DMS153 (cell line): ENCODE measurements at places on chromosomes 2 and 18.
A peak's percentile ranks its signal among the peaks of the same experiment; 100 is the strongest.

GRCh38 chr2:114089636-114090319, 199.9 kb downstream of the ACTR3 start:
- no peak for DNase-seq

DNA sequence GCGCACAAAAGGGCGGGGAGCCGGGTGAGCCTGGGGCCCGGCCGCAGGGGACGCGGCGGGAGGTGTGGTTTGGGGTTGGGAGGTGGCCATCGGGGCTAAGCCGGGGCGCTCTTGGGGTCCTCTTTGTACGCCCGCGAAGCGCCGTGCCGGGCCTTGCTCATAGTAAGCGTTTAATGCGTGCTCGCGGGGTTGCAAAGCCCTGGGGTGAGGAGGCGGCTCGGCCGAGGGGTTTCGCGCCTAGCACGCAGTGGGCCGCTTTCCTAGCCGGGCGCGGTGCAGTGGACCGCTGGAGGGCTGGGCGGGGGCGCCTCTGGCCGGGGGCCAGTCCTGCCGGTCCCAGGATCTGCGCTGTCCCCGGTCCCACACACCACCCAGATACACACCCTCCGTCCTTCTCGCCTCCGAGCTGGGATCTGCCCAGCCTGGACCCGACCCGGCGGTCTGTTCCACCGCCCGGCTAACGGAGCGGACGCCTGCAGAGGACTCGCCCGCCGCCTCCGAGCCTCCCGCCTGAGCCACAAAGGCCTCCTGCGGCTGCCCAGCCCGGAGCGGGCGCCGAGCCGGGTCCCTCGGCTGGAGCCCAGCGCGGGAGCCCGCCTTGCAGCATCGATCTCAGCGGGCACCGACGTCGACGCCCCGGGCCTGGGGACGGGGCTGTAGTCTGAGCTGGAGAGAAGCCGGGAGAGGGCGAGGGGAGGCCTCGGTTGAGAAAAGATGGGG, 564 bp downstream of the DPYSL5 start:
- peak; percentile 12 for DNase-seq

DNA sequence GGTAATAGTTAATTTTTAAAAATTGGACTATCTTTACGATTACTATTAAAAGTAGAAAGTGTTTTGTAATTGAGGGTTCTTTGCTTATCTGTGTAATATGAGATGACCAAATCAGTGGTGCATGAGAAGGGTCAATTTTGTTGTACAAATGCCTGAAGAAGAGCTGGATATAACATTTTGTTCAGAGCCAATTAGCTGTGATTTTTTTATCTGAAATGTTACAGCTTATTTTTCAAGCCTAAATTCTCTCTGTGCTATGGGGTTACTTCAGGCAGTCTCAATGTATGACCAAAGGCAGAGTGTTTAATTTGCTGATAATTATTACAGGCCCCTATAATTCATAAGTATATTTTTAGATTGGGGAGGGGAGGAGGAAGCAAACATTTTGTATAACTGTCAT, 41.8 kb downstream of the OTX1 start:
- DNase-seq, result no peak

GRCh38 chr2:15797231-15797938, 143.0 kb upstream of the MYCN start:
- no peak for DNase-seq

DNA sequence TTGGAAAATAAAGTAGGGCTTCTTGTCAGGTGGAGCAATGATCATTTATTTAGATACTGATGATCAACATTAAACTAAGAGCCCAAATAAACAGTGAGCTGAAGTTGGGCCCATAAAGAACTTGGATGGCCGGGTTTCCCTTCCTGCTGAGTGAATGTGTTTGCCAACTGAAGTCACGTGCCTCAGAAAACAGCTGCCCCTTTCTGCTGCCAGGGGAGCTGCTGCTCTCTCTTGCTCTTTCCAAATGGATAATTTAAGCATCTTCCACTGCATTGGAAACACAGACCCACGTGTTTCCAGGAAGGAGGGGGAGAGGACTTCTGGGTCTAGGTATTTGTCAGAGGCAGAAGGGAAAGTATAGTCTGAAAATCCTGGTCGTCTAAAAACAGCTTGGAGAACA, 22.9 kb upstream of the NCKAP5 start:
- peak; percentile 90 for DNase-seq

- DNase-seq, result no peak
These were observed 353.5 kb downstream of the SETBP1 start for GRCh38 chr18:45034179-45034578.

GRCh38 chr2:212683346-212684097, 144.9 kb upstream of the ERBB4 start:
- DNase-seq, result no peak

DNA sequence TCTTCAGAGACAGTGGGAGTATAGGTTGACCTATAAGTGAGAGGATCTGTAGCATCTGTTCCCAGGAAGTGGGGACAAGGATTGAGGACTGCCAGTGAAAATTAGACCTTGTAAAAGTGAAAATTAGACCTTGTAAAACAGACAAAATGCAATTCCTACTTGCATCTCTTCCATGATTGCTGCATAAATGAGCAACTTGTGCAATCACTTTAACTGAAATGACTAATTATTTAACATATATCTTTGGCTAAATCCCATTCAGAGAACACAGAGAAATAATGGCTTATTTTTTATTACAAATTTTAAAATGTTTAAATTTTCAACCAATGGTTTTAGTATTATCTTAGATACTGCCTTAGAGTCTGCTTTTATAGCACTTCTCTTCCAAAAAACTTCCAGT, 67.2 kb upstream of the NABP1 start:
- no peak for DNase-seq

DNA sequence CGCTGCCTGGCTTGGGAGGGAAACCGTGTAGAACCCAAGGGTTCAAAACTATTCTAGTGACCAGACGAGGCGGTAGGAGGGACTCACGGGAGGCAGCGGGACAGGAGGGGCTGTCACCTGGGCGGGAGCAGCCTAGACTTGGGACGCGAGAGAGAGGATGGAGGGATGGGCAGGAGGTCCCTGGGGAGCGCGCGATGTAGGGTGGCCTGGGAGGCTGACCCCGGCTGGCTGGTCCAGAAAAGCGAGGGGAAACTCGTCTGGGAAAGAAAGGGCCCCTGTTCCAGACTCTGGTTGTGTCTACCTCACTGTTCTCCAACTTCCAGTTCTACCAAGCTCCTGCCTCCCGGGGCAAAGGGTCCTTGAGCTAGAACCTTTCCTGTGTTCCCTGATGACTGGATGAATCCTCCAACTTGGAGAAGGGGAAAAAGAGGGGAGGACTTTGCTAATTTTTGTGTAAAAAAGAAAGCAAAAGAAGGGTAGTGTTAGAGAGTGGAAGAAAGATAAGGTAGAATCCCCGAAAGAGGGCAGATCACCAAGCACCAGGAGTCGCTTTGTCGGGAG, 1.4 kb downstream of the DOK6 start:
- DNase-seq, result no peak

- no peak for DNase-seq
These were observed 57.6 kb downstream of the ACKR3 start for GRCh38 chr2:236627193-236627592.

DNA sequence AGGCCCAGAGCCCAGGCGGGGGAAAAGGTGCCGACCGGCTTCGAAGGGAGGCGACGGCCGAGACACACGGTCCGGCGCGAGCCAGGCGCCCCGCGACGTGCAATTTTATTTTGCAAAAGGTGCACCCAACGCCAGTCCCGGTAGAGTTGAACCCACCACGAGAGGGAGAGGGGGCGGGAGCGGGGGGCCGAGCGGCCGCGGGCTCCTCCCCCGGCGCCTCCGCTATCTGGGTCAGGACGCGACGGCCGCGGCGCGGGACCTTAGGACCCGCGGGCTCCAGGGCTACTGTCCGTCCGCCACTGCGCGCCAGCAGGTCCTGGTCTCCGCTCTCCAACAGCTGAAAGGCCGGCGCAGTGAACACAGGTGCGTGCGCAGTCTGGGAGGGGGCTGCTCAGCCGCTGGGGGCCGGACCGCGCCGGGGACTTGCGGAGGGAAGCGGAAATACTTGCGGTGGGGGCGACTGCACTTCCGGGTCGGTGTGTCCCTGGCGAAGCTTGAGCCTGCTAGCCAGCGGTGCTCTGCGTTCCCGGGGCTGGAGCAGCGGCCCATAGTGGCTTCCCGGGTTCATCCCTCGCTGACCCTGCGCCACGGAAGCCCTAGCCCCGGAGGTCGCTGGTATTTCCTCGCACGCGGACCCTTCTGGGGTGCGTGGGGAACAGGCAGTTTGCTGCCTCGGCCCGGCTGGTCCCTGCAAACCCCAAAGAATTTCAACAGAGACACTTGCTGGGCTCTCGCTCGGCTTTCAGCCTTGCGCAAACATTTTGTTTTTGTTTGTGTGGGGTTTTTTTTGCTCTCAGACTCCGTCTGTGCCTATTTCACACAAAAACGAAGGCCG, at the start of gene RMDN2:
Gene RMDN2 (plus strand): TSS at position 225 of the 835 bp plus-strand sequence. CDS start 3,991 bp downstream, outside the sequence.
- DNase-seq, result peak; percentile 85

GRCh38 chr2:109318150-109318948, 189.3 kb downstream of the SH3RF3 start:
- no peak for DNase-seq

DNA sequence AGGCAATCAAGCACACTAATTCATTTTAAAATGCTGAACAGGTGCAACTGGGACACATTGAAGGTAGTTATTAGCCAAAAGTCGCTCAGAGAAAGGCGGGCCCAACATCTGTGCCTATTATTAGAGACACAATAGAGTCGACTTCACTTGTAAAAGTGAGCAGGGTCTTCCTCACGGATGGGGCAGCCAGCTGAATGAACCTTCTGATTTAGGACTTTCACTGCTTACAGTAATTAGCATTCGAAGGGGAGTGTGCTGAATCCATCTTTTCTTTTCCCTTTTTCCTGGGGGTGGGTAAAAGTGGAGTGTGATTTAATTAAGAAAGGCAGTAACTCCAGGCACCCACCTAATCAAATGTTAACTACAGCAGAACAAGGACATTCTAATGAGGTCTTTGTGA, 677.7 kb downstream of the DCDC2C start:
- no peak for DNase-seq

GRCh38 chr18:41060967-41061366, 894.1 kb upstream of the PIK3C3 start:
- no peak for DNase-seq

DNA sequence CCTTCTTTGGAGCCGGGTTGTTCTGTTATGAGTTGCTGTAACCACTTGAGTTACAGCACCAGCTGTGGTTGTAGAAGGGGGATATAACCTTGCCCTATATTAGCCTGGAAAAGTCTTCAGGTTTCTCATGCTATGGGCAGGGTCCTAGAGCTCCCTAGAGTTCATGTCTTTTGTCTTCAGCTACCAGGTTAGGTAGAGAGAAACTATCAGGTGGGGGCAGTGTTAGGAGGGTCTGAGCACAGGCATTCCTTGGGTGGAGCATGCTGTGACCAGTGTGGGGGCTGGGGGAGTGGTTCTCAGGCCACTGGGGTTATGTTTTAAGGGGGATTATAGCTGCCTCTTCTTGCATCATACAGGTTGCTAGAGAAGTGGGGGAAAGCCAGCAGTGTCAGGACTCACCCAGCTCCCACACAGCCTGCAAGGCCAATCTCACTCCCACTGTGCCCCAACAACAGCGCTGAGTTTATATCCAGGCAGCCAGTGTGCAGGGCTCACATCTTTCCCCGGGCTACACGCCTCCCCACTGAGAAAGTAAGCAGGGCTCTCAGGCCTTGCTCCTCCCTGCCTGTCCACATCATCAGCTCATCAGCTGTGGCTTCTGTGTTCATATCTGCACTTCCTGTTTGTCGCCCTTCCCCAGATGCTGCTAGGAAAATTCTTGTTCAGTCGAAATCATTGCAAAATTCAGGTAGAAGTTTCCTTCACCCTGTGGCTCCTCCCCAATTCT, 133.8 kb upstream of the NRXN1 start:
- DNase-seq, result peak; percentile 24

- DNase-seq, result no peak
These were observed 270.9 kb downstream of the ATAD2B start for GRCh38 chr2:23655934-23656596.

GRCh38 chr2:127932199-127932876, 46.6 kb upstream of the AMMECR1L start:
- peak; percentile 3 for DNase-seq

DNA sequence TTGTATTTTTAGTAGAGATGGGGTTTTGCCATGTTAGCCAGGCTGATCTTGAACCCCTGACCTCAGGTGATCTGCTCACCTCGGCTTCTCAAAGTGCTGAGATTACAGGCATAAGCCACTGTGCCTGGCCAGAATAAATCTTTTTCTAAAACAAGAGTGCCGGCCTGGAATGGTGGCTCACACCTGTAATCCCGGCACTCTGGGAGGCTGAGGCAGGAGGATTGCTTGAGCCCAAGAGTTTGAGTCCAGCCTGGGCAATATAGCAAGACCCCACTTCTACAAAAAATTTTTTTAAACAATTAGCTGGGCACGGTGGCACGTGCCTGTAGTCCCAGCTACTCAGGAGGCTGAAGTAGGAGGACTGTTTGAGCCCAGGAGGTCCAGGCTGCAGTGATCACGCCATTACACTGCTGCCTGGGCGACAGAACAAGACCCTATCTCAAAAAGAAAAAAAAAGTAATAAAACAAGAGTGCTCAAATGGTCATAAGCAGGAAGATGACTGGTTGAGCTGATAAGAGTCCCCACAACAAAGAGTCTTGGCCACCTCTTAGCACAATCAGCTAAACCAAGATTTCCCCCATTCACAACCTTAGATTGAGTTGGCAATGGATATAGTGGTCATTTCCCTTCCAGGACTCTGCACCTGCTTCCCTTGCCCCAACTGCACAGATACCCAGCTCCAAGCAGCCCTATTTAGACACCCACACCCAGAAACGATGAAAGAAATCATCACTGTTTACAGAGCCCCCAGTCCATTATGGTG, 5.8 kb upstream of the UCN start:
- DNase-seq, result no peak

- DNase-seq, result no peak
These were observed 14.4 kb upstream of the ALLC start for GRCh38 chr2:3643371-3644245.

GRCh38 chr18:72581976-72582375, 37.8 kb upstream of the CBLN2 start:
- DNase-seq, result no peak

GRCh38 chr18:840023-840408, 28.0 kb upstream of the YES1 start:
- DNase-seq, result no peak

- no peak for DNase-seq
These were observed 724.2 kb upstream of the REG3G start for GRCh38 chr2:78301166-78301789.

DNA sequence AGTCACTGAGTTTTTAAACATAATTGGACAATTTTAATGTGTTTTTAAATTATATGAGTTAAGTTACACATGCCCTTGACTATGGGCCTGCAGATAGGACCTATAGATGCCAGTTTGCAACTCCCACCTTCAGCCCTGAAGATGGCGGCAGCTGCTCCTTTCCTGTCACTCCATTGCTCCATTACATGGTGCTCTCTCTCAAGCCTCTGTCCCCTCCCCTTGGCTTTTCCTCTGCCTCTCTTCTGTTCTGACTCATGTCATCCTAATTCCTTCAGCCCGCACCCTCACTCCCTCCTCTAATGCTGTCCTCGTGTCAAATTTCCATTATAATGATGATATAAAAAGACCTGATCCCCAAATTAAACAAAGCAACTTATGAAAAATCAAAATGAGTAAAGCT, 133.7 kb upstream of the HNRNPA3 start:
- DNase-seq, result no peak

- peak; percentile 89 for DNase-seq
These were observed 5.2 kb downstream of the TMEM127 start for GRCh38 chr2:96260387-96261260.
